Brain pericyte (primary cell): ENCODE measurements at places on chromosomes 7 and 10.

DNA sequence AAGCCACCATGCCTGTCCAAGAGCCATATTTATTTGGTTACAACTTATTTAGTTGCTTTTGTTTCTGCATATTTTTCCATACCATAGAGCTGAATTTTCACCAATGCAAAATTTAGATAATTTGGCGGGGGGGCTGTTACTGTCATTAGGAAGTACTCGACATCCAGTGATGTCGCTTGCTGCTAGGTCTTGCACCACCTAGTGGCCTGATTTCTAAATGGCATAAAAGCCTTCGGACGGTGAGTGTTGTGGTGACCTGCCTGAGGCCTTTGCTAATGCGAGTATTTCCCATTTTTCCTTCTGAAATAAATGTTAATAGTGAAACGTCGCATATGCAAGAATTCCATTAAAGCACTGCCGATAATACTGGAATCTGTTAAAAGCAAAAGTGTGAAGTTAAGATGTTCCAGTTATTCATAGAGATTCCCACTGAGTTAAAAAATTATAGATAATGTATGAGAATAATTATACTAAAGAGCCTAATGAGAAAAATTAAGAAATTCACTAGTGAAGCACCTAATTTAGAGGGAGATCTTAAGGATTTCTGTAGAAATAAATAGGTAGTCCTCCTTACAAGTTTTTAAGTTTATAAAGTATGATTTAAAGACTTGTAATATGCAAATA lies 86.1 kb upstream of the DNAJB6 start:
- DNase-seq = no peak

DNA sequence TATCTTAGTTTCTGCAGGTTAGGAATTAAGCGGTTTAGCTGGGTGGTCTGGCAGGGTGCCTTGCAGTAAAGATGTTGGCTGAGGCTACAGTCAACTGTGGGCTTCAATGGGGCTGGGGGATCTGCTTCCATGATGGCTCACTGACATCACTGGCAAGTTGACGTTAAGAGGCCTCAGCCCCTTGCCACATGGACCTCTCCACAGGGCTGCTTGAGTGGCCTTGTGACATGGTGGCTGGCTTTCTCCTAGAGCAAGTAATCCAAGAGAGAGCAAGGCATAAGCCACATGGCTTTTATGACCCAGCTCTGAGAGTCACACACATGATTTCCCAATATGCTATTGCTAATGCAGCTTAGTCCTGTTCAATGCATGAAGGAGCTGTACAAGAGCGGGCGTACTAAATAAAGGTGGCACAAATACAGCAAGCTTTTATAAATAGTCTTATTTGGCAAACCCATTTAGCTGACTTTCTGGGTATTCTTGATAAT lies 109.1 kb downstream of the SEPTIN7 start:
- no peak for DNase-seq

DNA sequence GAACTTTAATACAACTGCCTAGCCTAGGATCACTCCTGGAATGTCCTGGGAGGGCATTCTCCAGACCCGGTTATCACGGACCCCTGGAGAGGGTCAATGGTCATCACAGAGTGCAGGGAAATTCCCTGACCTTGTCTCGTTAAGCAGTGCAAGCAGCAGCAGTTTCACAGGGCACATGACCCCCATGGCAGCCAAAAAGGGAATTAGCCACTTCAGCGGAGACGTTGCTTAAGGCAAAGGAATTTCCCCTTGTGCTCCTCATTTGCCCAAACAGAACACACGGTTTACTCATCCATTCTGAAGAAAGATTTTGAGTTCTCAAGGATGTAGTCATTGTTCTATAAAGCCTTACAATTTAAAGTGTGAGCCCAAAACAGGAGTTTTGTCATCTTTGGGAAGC lies 260.3 kb downstream of the SNX13 start:
- no peak for DNase-seq

GRCh38 chr10:60028081-60028480 lies 121.7 kb upstream of the CCDC6 start:
- DNase-seq = no peak

- DNase-seq = no peak
Measured at GRCh38 chr10:29923416-29923965, 135.9 kb downstream of the JCAD start.

GRCh38 chr7:54690892-54691291 lies 68.1 kb downstream of the SEC61G start:
- DNase-seq = no peak

DNA sequence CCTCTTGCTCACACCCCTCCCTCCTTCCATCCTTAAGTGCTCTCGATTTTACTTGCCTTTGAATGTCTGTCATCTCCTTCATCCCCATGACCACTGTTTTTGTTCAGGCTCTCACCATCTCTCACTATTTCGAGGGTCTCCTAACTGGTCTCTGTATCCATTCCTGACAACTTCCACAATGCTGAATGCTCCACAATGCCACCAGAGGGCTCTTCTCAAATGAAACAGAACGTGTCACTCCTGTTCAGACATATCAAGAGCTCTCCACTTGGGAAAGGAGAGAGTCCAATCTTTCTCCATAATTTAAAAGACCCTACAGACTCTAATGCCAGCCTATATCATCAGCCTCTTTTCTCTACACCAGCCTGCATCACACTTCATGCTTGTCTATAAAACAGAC lies 9.0 kb upstream of the SLC13A1 start:
- no peak for DNase-seq

DNA sequence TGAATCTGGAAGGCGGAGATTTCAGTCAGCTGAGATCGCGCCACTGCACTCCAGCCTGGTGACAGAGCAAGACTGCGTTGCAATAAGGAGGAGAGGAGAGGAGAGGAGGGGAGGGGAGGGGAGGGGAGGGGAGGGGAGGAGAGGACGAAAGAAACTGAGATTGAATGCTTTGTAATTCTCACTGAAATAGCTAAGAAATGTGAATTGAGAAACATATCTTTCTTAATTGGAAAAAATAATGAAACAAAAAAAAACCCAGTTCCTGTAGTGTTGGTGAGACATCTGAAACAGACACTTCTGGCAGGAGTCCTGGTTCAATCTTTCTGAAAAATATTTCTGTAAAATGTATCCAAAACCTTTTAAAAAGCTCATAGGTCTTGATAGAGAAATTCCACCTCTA lies 26.5 kb downstream of the PPA1 start:
- no peak for DNase-seq

GRCh38 chr7:134782121-134782623 lies 2.7 kb downstream of the CALD1 start:
- DNase-seq = no peak

DNA sequence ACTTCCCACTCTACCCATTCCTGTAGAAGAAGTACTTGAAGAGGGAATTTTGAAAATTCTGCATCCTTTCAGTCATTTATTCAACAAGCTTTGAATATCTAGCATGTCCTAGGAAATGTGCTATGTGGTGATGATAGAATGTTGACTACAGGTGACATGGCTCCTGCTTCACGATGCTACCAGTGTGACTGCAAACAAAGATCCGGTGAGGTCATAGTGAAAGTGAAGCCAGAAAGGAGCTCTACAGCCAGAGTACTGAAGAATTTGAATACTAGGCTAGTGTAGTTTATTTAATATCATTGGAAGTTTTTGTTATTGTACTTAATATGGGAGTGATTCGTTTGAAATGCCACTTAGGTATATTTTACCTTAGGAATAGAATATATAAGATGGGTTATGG lies 348.1 kb downstream of the TFEC start:
- DNase-seq = no peak

- no peak for DNase-seq
Measured at GRCh38 chr10:34124522-34125035, 690.5 kb downstream of the PARD3 start.

- DNase-seq = no peak
Measured at GRCh38 chr10:75612904-75613684, 181.7 kb downstream of the LRMDA start.
